GF-D8 (cell line): ENCODE measurements at places on chromosomes 4 and X.

DNA sequence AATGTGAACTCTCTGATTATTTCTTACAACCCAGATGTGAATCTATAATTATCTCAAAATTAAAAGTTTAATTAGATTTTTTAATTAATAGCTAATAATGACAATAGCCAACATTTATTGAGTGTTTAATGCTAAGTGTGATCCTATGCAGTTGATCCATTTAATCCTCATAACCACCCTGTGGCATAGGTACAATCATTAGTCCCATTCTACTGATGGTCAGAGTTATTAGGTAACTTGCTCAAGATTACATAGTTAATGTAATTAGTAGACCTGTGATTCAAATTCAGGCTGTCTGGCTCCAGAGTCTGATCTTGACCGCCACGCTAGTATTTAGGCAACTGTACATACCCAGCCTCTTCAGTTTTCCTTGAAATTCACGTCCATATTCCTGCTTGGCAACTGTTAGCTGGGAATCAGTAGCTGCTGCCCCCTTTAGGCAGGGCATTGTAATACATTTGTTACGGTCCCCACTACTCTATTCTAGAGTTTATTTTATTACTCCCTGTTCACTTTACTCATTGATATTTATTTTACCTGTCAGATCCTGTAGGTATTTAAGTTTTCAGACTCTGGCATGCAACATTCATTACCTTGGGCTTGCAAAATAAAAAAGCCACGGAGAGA, 20.6 kb upstream of the TEC start:
- no peak for DNase-seq

DNA sequence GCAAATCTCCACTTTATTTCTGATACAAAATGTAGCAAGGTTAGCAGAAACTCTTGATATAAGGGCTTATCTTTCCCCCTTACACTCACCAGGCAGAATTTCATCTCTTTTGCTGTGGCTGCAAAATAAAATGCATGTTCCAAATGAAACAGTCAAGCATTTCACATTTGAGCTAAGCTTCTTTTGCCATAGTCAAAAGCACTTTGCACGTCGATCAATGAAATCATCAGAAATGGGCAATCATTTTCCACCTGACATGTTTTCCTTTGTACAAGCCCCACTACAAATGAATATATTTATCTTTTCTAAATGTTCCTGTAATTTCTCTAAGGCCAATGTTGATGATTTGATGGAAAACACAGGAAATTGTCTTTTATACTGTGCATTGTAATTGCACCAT, 178.4 kb downstream of the ANKRD50 start:
- no peak for DNase-seq

DNA sequence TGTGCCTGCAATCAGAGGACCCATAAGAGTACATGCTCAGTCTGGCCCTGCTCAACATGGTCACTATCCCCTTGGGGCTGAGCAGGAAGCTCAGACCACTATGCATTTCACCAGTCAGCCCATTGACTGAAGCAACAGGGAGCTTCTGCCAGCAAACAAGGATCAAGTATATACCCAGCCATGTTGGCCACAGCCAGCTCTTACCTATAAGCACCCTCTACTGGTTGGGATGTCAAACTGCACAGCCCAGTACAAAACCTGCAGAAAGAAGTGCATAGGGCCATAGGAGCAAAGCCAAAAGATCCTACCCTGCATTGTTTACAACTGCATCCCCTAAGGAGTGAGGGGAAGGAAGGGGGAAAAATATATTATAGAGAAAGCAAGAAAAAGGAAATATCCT, 214.4 kb upstream of the CPEB2 start:
- no peak for DNase-seq

DNA sequence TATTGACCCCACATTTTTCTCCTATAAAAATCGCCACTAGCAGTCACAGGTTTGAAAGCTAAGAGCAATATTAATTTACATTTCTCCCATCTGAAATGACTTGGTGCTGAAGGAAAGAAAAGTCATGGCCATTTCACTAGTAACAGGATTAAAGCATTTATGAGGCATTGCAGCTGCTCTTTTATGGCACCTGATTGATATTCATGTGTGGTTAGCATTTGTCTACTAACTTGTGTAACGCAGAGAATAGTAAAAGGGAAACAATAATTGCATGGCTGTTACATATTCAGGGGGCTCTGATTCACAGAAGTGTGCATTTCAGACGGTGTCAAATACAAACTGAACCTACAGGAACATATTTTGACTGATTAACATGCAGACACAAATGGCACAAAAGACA, 5.2 kb downstream of the PCDH19 start:
- DNase-seq = no peak

DNA sequence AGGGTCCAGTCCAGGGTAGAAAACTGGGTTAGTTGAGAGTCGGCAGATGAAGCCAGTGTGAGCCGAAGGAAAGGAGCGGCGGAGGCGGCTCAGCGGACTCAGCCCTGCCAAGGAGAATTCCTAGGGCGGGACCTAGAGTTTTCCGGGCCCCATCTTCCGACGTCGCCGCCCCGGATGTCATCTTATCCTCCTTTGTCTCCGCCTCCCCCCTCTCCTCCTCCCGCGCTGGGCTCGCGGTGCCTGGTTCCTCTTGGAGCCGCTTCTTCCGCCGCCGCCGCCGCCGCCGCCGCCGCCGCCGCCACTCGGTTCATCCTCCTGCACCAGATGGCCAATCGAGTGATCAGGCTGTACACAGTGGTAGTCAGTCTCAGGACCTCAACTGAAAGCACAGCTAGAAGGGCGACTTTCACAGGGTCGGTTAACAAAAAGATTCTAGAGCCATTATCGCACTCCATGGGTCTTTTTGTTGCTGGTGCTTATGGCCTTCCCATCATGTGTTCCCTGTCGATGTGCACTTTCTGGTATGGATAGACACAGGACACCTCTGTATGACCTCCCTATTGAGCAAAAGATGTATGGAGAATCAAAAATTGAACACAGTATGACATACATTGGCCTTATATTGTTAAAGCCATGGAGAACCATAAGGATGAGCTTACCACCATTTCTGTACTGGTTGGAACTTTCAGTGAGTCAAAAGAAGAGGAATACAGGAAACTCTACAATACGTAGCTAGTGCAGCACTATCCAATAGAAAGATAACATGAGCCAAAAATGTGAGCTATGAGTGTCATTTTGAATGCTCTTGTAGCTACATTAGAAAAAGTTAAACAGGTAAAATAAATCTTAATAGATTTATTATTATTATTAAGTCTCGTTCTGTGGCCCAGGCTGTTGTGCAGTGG, 32.4 kb upstream of the THOC2 start:
- peak; percentile 31 for DNase-seq

- DNase-seq = no peak
Measured at GRCh38 chr4:173878701-173879100, 348.7 kb upstream of the HAND2 start.

DNA sequence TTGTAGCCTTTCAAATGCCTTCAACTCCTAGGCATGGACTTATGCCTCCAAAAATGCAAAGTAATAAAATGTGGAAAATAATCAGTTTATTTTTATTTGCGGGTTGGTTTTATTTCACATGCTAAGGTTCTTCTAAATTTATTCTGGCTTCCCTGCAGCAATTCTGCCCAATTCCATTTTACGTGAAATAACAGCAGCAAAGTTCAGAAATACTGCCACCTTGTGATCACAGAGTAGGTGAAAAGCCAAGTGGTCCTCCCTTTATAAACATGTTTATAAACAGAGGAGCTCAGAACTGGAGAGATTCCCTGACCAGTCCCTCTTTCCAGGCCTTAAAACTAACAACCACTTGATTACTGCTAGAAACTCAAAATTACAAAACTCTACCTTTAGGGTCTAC, 14.7 kb upstream of the DCHS2 start:
- DNase-seq = no peak

- DNase-seq = no peak
Measured at GRCh38 chrX:123994730-123995129, 33.2 kb downstream of the STAG2 start.

- DNase-seq = no peak
Measured at GRCh38 chrX:48492293-48492910, 16.4 kb upstream of the PORCN start.

GRCh38 chr4:112031712-112032328, 113.4 kb upstream of the FAM241A start:
- DNase-seq = no peak

- no peak for DNase-seq
Measured at GRCh38 chr4:33071535-33071934, 2351.4 kb downstream of the PCDH7 start.

GRCh38 chrX:40772290-40772689, 36.9 kb upstream of the MED14 start:
- no peak for DNase-seq

- DNase-seq = no peak
Measured at GRCh38 chr4:155491336-155492120, 114.8 kb upstream of the MAP9 start.
